Neural crest cell (in vitro differentiated cells): ENCODE measurements at places on chromosomes 2 and 18. TPM values are rescaled to one million over a fixed set of nuclear protein-coding genes. Genes with fewer than 3 reads are reported as not detected.

Gene RTKN
- 61.2 and 62.0 TPM in 2 replicates for total RNA-seq

Gene MOGAT1
- 0.30 TPM in 1 of 2 replicates, not detected in the other for total RNA-seq

Gene IKZF2
- 7.3 and 7.6 TPM in 2 replicates for total RNA-seq

Gene TAF1B
- total RNA-seq, result 35.7 and 36.8 TPM in 2 replicates

Gene PLB1
- total RNA-seq, result 0.16 TPM in 1 of 2 replicates, not detected in the other

Gene CELF4
- total RNA-seq, result 1.8 and 1.9 TPM in 2 replicates

Gene KLHL30
- total RNA-seq, result 0.23 and 0.25 TPM in 2 replicates

- DNase-seq, result no peak
These were observed 142.2 kb downstream of the ESCO1 start for GRCh38 chr18:21458310-21458709.

DNA sequence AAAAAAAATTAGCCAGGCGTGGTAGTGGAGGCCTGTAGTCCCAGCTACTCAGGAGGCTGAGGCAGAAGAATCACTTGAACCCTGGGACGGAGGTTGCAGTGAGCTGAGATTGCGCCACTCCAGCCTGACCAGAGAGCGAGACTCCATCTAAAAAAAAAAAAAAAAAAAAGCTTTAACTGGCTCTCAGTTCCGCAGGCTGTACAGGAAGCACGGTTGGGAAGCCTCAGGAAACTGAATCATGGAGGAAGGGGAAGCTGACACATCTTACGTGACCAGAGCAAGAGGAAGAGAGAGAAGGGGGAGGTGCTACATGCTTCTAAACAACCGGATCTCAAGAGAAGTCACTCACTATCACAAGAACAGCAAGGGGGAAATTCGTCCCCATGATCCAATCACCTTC is 505.6 kb upstream of the SLC8A1 start:
- no peak for DNase-seq

DNA sequence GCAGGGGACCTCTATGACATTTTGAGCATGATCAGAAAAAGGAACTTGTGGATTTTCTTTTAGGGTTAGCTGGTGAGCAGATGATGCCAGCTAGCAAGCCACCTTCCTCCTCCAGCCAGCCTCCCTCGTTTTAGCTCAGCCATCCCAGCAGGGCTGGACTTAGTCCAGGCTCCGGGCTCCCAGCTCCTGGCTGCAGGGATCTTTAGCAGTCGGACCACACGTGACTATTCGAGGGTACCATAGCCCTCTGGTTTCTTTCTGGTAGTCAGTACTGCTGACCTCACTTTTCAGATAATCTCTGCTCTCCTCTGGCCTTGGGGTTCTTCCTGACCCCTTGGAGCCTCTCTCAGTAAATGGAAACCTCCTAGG is 31.8 kb downstream of the NCK2 start:
- no peak for DNase-seq

DNA sequence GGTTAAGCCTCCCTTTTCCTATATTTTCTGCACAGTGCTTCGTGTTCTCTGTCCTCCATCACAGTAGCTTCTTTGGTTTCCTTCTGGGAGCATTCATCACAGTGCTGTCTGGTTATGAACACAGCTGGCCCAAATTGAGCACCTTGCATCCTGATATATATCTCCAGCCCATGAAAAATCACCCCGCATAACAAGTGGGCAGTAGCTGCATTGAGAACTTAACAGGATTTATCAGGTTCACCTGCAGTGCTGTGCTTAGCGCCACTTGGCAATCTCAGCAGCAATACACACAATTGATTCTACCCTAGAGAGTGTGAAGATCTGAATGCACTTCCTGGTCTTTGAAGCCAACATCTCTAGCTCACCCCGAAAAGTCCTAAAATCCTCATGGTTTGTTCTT is 408.0 kb downstream of the RNF144A start:
- DNase-seq, result no peak

GRCh38 chr18:59660786-59661743 is 36.2 kb downstream of the CCBE1 start:
- no peak for DNase-seq

DNA sequence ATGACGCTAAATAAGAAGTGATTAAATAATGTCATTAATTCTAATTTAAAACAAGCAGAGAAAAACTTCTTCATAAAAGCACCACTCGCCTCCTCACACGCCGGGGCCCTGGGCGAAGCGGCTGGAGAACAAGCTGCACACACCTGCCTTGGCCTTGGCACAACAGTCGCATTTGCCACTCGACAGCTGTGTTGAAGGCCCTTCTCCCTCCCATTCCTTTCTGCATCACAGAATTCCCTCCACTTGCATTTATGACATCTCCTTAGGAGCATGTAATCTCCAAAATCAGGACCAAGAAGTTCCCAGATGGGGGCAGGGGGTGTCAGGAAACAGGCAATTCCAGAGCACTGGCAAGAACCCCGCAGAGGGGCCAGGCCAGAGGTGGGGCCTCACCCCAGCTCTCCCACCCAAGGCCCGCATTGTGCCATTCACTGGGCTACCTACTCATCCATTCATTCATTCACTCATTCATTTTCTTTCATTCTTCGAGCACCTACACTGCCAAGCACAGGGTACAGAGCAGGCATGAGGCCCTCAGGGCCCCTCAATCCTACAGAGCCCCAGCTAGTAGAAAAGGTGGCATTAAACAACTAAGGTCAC is 6.4 kb downstream of the HDAC4 start:
- DNase-seq, result no peak

- no peak for DNase-seq
These were observed 821.8 kb downstream of the MBD2 start for GRCh38 chr18:53402670-53403069.

GRCh38 chr18:25253136-25253535 is 98.8 kb downstream of the ZNF521 start:
- no peak for DNase-seq

- no peak for DNase-seq
These were observed 24.1 kb upstream of the RABL2A start for GRCh38 chr2:113602869-113603466.

DNA sequence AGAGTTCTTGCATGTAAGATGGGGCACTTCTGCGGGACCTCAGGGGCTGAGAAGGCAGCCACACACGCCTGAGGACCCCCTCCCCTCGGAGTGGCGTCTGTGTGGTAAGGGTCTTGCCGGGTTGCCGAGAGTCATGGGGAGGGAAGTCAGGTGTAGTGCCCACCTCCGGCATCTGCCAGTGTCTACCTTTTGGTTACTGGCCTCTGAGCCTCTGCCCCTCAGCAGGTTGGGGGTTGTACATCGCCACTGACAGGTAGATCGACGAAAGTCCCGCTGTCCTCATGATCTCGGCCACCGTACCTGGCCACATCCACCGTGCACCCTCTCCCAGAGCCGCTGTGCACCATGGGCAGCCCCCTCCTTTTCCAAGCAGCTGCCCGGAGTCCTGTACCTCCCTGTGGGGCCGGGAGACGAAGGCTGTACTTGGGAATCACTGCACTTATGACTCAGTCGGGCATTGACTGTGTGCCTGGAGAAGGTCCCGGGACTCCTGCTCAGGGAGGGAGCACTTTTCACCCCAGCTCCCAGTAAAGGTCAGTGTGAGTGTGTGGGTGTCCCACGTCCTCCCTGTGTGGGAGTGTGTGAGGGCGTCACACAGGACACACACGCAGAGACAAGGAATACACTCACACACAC is 332.4 kb upstream of the MYT1L start:
- DNase-seq, result no peak

DNA sequence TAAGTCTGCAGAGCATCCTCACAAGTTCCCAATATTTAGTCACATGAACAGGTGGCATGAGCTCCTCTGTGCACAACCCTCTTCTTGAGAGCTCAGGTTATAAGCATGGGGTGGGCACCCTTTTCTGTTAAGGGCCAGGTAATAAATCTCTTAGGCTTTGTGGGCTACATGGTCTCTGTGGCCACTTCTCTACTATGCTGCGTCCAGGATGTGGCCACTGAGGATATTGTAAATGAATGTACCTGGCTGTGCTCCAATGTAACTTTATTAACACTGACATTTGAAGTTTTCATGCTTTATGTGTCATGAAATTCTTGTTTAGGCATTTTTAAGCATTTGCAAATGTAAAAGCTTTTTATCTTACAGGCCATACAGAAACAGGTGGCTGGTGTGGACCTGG is 116.8 kb upstream of the ST6GAL2 start:
- DNase-seq, result no peak

GRCh38 chr2:233265899-233266431 is 14.5 kb downstream of the ATG16L1 start:
- DNase-seq, result no peak

- no peak for DNase-seq
These were observed 15.3 kb downstream of the PMS1 start for GRCh38 chr2:189799531-189799930.

- DNase-seq, result peak; percentile 60
These were observed 39.0 kb downstream of the COA5 start for GRCh38 chr2:98569197-98569793.
